NB4 (cell line): ENCODE measurements at places on chromosomes 11 and 22.

GRCh38 chr11:16945671-16946469 is 68.3 kb downstream of the PLEKHA7 start:
- DNase-seq, result peak; percentile 67

- DNase-seq, result no peak
These were observed 3.5 kb downstream of the BAIAP2L2 start for GRCh38 chr22:38106814-38107578.

GRCh38 chr11:77395460-77396173 is 78.3 kb downstream of the PAK1 start:
- no peak for DNase-seq

GRCh38 chr11:58652726-58653280 is 30.3 kb downstream of the CNTF start:
- no peak for DNase-seq

DNA sequence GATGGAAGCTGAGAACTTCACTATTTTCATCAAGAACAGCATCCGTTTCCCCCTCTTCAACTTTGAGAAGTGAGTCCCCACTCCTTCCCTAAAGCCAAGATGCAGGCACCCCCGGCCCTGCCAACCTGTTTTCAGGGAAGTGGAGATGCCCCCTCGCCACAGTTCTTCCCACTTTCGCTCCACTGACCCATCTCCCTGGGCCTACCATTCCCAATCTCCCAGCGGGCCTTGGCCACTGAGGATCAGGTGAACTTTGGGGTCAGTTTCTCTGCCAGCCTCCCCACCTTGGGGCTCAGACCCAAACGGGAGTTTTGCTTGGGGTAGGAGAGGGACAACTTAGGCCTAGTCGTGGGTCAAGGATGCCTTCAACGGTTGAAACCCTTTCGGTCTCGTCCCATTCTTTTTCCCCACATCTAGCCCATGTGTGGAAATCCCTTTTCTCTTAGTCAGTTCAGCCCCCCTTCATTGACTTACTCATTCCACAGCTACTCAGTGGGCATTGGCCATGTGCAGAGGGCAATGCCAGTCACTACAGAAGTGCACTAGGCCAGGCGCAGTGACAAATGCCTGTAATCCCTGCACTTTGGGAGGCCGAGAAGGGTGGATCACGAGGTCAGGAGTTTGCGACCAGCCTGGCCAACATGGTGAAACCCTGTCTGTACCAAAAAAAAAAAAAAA is 10.6 kb downstream of the P2RX3 start:
- no peak for DNase-seq

GRCh38 chr11:112878033-112878601 is 83.1 kb upstream of the NCAM1 start:
- DNase-seq, result no peak

GRCh38 chr11:108726077-108726800 is 61.4 kb downstream of the DDX10 start:
- no peak for DNase-seq

- no peak for DNase-seq
These were observed 27.0 kb upstream of the PARVG start for GRCh38 chr22:44153710-44154109.

- DNase-seq, result no peak
These were observed 16.0 kb downstream of the SLC35F2 start for GRCh38 chr11:107842412-107843100.

GRCh38 chr11:8794126-8794525 is 111.5 kb downstream of the RPL27A start:
- no peak for DNase-seq

DNA sequence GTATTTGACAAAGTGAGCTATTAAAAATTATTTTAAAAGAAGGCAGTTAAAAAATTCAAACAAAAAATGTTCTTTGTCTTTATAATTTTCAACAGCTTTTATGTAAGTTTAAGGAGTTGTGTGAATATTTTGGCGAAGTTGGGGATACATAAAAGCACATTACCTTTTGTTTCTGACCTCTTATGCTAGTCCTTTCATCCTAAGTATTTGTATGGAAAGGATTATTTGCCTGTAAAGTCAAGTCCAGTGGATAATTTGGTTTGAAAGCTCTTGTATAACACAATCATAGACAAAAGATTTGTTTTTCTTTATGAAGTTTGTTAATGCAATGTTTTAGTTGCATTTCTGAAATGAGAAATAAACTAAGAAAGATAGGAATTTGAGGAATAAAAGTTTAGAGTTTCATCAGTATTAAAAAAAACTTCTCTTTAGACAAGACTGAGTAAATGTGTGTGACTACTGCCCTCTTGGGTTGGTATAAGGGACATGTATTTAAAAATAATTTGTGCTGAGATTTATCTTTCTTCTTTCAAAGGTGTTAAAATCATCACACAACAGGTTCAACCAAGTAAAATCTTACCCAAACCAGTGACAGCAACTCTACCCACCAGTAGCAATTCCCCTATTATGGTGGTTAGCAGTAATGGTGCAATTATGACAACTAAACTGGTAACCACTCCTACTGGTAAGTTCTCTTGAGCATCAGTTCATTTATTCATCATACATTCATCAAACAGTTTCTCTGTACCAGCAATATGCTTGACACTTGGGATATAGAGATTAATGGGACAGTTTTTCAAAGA is 68.2 kb downstream of the EMSY start:
- DNase-seq, result peak; percentile 15

- DNase-seq, result no peak
These were observed 168.5 kb downstream of the MPPED1 start for GRCh38 chr22:43580271-43580750.

- no peak for DNase-seq
These were observed 308.3 kb downstream of the RAB38 start for GRCh38 chr11:87866951-87867350.

DNA sequence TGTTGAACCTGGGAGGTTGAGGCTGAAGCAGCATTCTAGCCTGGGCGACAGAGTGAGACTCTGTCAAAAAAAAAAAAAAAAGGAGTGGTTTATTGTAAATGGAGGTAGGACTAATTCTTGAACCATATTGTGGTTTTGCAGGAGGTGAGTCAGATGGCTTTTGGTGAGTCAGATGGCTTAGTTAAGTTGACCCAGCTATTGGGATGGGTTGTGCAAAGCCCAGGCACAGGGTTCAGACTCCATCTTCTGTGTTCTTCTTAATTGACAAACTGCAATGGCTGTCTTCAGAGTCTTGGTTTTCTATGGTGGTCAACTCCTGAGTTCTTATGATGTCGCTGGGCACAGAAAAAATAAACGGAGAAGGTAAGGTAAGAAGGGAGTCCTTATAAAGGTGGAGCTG is 182.7 kb downstream of the ADAMTS15 start:
- peak; percentile 79 for DNase-seq

GRCh38 chr11:61011229-61011870 is 39.9 kb downstream of the CD6 start:
- no peak for DNase-seq

DNA sequence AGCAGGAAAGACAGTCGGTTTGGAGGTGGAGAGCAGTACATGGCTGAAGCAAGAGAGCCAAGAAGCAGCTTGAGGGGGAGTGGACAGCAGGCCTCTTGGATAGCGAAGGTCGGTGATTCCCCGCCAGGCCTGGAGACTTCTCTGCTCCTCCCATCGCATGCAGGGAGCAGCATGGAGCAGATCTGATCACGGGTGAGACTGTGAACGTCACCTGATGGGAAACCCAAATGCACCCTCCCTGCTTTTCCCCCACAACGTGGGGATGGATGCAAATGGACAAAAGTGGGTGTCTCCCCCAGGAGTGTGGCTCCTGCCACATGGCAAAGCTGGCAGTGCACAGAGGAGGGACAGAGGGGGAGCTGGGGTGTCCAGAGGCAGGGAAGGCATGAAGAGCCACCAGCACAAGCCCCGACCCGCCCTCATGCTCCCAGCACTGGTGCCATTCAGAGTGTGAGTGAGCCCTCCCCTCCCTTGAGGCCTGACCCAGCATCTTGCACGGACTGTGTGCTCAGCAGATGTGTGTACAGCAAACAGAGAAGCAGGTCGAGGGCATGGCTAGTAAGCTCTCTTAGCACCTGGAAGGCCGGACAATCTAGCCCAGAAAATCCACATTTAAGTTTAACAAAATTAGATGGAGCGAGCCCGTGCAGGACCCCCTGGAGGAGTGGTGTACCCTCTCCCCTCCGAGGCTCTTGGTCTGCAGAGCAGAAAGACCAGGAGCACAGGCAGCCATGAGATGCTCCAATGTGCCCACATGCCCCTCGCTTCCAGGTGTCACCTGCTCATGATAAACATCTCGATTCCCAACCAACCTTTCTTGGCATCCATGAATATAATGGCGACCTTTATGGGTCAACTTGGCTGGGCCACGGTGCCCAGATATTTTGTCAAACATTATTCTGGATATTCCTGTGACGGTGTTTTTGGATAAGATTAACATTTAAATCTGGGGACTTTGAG is 661.7 kb downstream of the TBC1D22A start:
- DNase-seq, result no peak

DNA sequence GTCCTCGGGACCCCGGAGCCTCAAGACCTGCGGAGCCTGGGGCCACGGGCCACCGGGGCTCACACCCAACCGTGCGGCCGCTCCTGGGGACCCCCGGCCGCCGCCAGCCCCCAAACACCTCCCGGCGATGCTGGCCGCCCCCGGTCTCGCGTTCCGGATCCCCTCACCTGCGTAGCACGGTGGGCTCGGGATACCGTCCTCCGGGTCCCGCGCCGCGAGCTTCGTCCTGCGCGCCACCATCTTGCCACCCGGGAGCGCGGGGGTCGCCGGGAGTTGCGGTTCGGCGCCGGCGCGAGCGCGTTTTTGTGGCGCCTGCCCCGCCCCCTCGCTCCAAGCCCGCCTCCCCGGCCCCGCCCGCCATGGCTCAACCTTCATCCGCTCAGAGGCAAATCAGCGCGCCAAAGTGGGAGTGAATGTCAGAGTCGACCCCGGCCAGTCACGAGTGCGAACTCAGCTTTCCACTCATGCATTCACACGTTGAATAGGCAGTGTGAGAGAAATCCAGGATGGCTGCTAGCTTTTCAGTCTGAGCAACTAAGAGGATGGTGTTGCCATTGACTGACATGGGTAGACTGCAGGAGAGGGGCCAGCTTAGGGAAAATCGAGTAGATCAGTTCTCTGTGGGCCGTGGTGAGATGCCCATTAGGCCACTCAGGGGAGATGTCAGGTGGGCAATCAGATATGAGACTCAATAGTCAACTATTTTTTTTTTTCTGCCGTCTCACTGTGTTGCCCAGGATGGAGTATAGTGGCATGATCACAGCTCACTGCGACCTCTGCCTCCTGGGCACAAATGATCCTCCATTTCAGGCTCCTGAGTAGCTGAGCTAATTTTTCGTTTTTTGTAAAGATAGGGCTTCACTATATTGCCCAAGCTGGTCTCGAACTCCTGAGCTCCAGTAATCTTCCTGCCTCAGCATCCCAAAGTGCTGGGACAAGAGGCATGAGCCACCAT is 28.3 kb downstream of the SERHL2 start:
- peak; percentile 84 for DNase-seq

DNA sequence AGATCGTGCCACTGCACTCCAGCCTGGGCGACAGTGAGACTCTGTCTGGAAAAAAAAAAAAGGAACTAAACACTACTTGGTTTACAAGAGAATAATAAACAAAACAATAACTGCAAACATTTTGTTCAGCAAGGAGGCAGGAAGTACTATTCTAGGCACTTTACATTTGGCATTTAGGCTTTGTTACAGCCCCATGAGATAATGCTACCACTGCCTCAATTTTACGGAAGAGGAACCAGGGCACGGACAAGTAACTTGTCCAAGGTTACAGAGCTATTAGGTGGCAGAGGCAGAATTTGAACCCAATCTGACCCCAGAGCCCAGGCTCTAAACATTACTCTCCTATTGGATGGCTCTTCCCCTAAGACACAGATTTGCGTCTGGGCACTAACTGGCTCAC is 108.7 kb upstream of the AKIP1 start:
- DNase-seq, result no peak

GRCh38 chr11:59025097-59025496 is 61.0 kb upstream of the GLYATL1B start:
- no peak for DNase-seq

DNA sequence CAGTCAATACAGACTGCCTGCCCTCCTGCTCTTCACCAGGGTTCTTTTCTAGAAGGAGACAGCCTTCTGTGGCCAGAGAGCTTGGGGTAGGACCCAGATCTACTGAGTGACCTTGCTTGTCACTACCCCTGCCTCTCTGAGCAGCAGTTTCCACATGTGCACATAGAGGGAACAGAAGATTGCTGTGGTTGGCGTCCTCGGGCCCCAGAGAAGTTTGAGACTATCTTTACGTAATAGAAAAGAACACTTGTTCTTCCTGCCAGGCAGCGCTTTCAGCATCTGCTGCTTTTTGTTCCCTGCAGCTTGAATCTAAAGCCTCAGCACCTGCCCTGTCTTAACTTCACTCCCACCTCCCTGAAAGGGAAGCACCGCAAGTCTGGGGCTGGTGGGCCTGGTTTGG is 1.9 kb upstream of the FKBP2 start:
- DNase-seq, result peak; percentile 47

- DNase-seq, result peak; percentile 33
These were observed 37.8 kb downstream of the PAMR1 start for GRCh38 chr11:35487532-35488078.

DNA sequence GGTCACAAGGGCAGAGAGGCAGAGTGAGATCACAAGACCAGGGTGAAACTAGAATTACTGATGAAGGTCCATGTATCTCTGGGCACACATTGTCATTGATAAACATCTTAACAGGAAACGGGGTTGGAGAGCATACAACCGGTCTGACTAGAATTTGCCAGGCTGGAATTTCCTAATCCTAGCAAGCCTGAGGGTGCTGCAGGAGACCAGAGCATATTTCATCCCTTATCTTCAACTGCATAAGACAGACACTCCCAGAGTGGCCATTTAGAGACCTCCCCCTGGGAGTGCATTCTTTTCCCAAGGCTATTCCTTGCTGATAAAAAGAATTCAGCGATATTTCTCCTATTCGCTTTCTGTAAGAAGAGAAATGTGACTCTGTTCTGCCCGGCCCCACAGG is 84.6 kb upstream of the IZUMO1R start:
- DNase-seq, result no peak
